ENCODE measurements at places on chromosomes 7 and 10.

GRCh38 chr7:139714163-139714901 lies 63.5 kb downstream of the HIPK2 start:
- no peaks in the 10 kb centered on the region for H3K4me1 ChIP-seq
- H3K36me3 ChIP-seq = peaks cover 13% of the 10 kb centered on the region
- no peaks in the 10 kb centered on the region for H3K27me3 ChIP-seq

GRCh38 chr10:69451784-69452251 lies 553 bp downstream of the TSPAN15 start:
- H3K4me3 ChIP-seq = peak overlapping the region; percentile 83
- DNase-seq = peak; percentile 14
- no peak overlapping the region for H3K27ac ChIP-seq
- H3K36me3 ChIP-seq = no peaks in the 10 kb centered on the region
- peaks cover 20% of the 10 kb centered on the region for H3K4me1 ChIP-seq
- peaks cover 14% of the 10 kb centered on the region for H3K27me3 ChIP-seq

GRCh38 chr7:148162808-148163207 lies 427.8 kb upstream of the C7orf33 start:
- no peak overlapping the region for H3K27ac ChIP-seq
- H3K4me1 ChIP-seq = no peaks in the 10 kb centered on the region
- no peaks in the 10 kb centered on the region for H3K36me3 ChIP-seq
- H3K4me3 ChIP-seq = no peak overlapping the region

- no peaks in the 10 kb centered on the region for H3K36me3 ChIP-seq
- peaks cover 2% of the 10 kb centered on the region for H3K4me1 ChIP-seq
- H3K4me3 ChIP-seq = no peak overlapping the region
- H3K27me3 ChIP-seq = no peaks in the 10 kb centered on the region
Measured at GRCh38 chr10:98899018-98899417, 336.6 kb downstream of the HPSE2 start.

GRCh38 chr10:79488336-79488735 lies 24.0 kb upstream of the EIF5AL1 start:
- H3K27me3 ChIP-seq = peaks cover 2% of the 10 kb centered on the region
- no peak for DNase-seq
- no peak overlapping the region for H3K4me3 ChIP-seq
- no peaks in the 10 kb centered on the region for H3K36me3 ChIP-seq
- H3K4me1 ChIP-seq = no peaks in the 10 kb centered on the region

DNA sequence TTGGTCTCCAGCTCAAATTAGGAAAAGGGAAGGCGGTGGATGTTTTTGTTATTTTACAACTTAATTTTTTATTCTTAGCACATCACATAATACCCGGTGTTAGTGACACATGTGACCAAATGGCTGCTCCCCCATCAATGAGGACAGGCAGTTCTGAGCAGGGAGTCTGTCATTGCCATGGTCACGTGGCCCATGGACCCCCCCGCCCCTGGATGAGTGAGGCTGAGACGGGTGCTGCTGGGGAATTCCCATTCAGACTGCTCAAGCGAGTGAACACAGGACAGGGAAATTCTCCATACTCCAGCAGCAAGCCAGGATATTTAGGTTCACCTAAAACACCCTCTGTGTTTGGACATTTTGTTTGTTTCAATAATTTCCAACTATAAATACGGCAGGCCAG lies 34.7 kb upstream of the SLC35B4 start:
- no peaks in the 10 kb centered on the region for H3K36me3 ChIP-seq
- no peaks in the 10 kb centered on the region for H3K4me1 ChIP-seq
- no peak overlapping the region for H3K27ac ChIP-seq
- peaks cover 2% of the 10 kb centered on the region for H3K27me3 ChIP-seq
- no peak overlapping the region for H3K4me3 ChIP-seq

- no peak for DNase-seq
- peaks cover 20% of the 10 kb centered on the region for H3K27me3 ChIP-seq
Measured at GRCh38 chr10:1198453-1199344, 142.5 kb downstream of the WDR37 start.

DNA sequence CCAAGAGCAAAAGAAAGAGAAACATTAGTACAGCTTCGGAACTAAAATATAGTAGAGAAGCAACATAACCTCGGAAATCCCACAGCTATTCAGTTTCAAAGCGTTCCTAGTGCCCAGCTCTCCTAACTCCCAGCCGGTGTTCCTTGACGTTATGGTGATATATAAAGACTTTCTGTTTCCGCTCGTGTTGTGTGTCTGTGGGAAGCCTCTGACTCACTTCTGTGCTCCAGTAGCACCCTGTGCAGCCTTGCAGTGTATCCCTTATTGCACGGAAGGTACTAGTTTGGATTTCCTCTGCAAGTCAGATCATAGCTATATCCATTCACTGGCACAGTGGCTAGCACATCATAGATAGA lies 535 bp downstream of the ASAH2B start:
- H3K27ac ChIP-seq = peak overlapping the region; percentile 94
- peaks cover 5% of the 10 kb centered on the region for H3K27me3 ChIP-seq

DNA sequence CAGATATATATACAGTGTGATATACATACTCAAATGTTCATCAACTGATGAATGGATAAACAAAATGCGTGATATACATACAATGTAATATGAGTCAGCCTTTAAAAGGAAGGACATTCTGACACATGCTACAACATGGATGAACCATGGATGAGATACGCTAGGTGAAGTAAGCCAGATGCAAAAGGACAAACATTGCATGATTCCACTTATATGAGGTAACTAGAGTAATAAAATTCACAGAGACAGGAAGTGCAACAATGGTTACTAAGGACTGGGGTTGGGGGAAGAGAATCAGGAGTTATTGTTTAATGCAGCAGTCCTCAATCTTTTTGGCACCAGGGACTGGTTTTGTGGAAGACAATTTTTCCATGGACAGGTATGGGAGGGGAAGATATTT lies 47.3 kb upstream of the PIK3AP1 start:
- no peak overlapping the region for H3K27ac ChIP-seq
- no peak for DNase-seq
- no peaks in the 10 kb centered on the region for H3K27me3 ChIP-seq
- no peak overlapping the region for H3K4me3 ChIP-seq
- H3K36me3 ChIP-seq = no peaks in the 10 kb centered on the region

- H3K27ac ChIP-seq = peak overlapping the region; percentile 46
- no peaks in the 10 kb centered on the region for H3K27me3 ChIP-seq
- peaks cover 9% of the 10 kb centered on the region for H3K4me1 ChIP-seq
- H3K4me3 ChIP-seq = no peak overlapping the region
Measured at GRCh38 chr10:13831711-13832141, 245.0 kb downstream of the PRPF18 start.

GRCh38 chr10:59695637-59696036 lies 14.0 kb downstream of the SLC16A9 start:
- no peak for DNase-seq
- H3K4me3 ChIP-seq = no peak overlapping the region
- H3K27ac ChIP-seq = no peak overlapping the region
- H3K4me1 ChIP-seq = no peaks in the 10 kb centered on the region
- H3K27me3 ChIP-seq = peaks cover 15% of the 10 kb centered on the region
- H3K36me3 ChIP-seq = no peaks in the 10 kb centered on the region

DNA sequence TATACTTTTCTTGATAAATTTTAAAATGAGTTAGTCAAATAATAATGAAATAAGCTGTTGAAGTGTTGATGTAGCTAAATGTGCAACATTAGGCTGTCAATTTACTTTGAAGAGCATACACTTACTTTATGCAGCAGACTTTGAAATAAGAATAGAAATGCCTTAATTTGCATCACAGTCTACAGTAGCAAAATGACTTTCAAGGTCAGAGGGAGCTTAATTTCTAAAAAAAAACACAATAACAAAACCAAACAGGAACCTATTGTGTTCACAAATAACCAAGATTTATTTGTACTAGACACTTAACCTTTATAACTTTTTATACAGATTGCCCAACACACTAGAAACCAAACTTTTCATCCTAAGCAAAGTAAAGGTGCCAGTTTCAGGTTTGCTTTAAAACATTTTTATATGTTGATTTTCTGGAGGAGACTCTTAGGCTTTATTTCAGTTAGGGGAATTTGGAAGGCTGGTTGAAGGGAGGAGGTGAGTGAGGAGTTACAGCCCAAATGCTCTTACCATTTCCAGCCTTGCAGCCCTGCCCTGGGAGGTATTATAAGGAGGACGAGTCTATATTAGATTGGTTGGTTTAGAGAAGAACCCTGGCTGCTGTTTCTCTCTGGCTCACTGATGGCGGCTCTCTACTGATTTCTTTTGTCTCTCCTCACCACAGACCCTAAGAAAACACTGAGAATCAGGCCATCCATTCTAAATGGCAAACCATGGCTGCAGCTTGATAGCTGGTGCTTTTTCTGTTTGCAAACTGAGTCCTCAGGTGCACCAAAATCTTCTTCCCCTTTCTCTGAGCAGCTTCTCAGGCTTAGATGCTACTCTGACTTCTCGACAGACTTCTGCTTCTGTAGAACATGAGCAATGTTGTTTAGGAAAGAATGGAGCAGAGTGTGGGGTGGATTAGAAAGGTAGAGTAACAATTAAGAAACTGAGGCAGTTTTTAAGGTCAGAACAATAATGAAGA lies 55.2 kb upstream of the RPA3 start:
- no peaks in the 10 kb centered on the region for H3K27me3 ChIP-seq
- H3K36me3 ChIP-seq = no peaks in the 10 kb centered on the region
- DNase-seq = no peak

DNA sequence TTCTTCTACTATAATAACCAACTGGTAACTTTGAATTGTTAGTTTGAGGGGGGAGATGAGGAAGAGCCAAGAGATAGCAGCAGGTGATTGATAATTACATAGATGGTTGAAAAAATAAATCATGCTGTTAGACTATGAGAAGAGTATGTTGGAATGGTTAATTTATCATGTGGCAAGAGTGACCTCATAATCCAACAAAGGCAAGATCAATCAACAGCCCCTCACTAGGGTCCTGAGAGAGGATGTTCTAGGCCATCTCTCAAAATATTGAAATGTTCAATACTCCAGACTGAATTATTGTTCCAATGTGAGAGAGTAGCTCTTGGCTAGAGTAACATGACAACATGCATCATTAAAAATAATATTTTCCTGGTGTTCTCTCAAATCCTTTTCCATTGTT lies 67.9 kb downstream of the ADD3 start:
- DNase-seq = no peak
- peak overlapping the region; percentile 73 for H3K27ac ChIP-seq
- peaks cover 39% of the 10 kb centered on the region for H3K36me3 ChIP-seq
- no peaks in the 10 kb centered on the region for H3K27me3 ChIP-seq
- peaks cover 81% of the 10 kb centered on the region for H3K4me1 ChIP-seq

All from activated CD4-positive, alpha-beta T cell treated with anti-CD3 and anti-CD28 coated beads, Interleukin-2, amount 10 ng/mL, durations not matched to agents 7 days and 5 days (primary cell).